ENCODE measurements at places on chromosomes 2 and 18. TPM values are rescaled to one million over a fixed set of nuclear protein-coding genes. Genes with fewer than 3 reads are reported as not detected.

DNA sequence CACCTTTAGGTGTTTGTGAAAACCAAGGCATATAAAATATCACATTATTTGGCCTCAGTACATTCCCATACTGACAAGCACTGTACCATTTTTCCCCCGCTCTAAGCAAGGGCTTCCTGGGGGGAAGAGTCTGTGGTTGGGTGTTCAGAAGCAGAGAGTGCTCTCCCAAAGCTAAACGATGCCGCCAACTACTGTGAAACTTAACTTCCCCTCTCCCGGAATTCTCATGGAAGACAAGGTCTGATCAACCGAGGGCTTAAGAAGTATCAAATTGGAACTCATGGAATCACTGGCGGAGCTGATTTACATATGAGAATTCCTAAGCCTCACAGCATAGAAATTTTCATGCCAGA, 433 bp upstream of the MFF start:
- DNase-seq: no peak

DNA sequence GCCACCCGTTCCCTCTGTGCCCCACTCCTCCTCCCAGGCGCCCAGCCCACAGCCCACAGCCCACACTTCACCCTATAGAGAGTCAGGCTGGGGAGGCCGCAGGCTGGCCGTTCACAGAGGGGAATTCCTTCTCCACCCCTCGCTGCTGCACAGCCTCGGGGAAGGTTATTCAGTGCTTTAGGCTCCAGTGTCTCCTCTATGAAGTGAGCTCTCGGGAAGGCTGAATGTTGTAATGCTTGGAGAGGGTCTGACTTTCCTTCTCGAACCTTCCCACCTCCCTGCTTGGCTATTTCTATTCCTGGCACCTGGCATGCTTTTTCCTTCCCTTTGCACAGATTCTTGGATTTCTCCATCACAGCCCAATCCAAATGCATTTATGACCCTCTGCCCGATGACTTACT, 62.5 kb upstream of the SMAD7 start:
- no peak for DNase-seq

- no peak for DNase-seq
Measured at GRCh38 chr18:22183698-22184170, 14.3 kb downstream of the GATA6 start.

DNA sequence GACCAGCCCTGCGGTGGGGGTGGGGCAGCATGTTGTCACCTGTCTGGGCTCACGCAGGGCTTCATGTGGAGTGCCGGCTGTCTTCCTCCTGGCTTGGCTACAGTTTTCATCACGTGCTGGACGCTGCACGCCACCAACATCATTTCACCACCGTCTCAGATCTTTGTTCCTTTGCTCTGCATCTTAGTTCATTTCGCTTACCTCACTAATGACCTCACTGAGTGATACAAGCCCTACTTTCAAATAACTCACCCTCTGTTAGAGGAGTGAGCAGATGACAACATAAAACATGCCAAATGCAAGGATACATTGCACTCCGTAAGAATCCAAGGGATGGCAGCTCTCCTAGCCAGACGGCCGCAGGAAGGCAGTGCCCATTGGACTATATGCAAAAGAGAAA, 527.5 kb downstream of the GALR1 start:
- DNase-seq: no peak

GRCh38 chr18:48775372-48776155, 175.2 kb downstream of the SMAD7 start:
- DNase-seq: no peak

DNA sequence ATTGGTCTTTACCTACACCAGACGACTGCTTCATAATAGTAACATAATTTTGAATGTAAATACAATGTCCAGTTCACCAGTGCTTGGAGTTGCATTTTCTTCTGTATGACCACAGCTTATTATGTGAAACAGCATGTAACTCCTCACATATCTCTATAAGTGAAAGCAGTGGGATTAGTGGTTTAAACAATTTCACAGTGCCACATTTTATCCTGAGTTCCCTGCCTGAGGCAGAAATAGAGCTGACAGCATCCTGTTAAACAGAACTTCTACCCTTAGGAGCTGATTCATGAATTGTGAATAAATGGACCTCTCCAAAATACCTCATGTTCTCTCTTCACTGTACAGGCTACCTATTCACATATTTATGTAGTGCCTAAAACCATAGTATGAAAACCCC, 542.3 kb upstream of the VWC2L start:
- no peak for DNase-seq

DNA sequence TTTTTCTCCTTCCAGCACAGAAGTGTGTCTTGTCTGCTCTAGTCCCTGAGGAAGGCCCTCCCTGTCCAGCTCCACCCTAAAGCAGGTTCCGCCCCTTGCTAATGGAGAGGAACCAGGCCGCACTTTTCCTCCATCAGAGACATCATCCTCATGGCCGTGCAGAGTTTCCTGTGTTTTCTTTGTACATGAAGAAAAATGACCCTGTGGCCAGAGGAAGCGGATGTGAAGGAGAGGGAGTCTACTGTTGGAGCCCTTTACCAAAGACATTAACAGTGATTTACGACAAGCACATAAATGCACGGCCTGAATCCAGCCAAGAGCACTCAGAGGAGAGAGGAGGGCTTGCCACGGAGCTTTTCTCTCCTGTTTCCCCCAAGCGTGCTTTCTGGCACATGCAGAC, 109.5 kb downstream of the RNF144A start:
- no peak for DNase-seq

GRCh38 chr2:205640716-205641115, 41.6 kb upstream of the NRP2 start:
- no peak for DNase-seq

GRCh38 chr2:203803053-203803429, 64.5 kb upstream of the CTLA4 start:
- no peak for DNase-seq

DNA sequence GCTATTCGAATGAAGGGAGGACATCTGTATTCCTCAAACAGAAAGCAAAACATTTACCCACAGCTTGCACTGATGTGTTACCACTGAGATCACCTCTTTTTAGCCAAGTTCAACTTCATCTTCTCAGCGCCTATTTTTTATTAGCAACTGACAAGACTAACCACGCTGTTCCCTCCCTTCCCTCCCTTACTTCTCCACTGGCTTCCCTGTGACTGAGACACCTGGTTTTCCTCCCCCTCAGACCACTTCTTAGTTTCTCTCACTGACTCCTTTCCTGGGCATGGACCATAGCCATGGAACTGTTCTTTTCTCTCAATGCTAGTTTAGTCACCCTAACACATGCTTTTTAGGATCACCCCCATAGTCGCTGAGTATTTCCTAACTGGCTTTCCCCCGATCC, 3.3 kb downstream of the L3MBTL4 start:
- no peak for DNase-seq

DNA sequence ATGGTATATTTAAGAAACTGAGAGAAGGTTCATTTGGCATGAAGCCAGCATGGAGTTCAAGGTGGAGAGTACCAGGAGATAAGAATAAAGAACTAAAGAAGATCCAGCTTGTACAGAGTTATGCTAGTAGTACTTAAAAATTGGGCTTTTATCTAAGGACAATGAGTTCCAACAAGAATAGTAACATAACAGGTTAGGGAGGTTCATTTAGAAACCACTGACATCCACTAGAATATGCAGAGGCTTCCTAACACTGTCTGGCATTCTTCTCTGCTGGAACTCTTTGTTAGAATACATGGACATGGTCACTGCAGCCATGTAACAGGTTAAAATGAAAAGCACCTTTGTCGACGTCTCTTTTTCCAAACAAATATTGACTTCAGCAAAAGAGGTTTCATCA, 42.6 kb upstream of the DSC1 start:
- DNase-seq: no peak

The MDH1B gene
- 0.16 TPM for total RNA-seq

The NAGK gene
- total RNA-seq: 76.1 TPM

The UGT1A10 gene
- not detected for total RNA-seq

The SERPINB4 gene
- total RNA-seq: not detected

The RAB27B gene
- total RNA-seq: 13.1 TPM

The KLF7 gene
- 6.3 TPM for total RNA-seq

The HOXD11 gene
- total RNA-seq: 5.7 TPM

The PROKR1 gene
- total RNA-seq: not detected
